Activated T-helper 1 cell treated with anti-CD3 and anti-CD28 coated beads, Interleukin-2, amount 50 U/mL, for 16 hours (primary cell): ENCODE measurements at places on chromosomes 11 and 22.

DNA sequence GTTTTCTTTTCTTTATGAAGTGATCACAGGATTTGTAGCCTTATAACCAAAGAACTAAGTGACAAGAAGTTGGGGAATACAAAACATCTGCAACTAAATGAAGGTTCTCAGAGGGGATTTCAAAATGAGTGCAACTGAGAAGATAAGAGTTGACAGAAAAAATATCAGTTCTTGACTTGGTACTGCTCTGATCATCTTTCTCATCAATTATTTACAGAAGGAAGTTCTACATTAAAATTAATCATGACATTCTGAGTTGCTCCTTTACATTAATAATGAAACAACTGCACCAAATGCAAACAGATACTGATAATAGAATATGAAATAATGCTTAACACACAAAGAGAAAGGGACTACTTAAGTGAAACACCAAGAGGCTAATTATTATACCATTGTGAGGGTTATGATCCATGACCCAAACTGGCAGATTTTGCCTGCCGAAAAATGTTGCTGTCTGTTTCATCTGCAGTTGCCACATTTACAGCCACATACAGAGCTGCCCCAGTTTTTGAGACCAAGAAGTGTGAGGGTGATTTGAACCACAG, 561.9 kb upstream of the ANO5 start:
- no peak for DNase-seq

- DNase-seq = no peak
These were observed 47.5 kb downstream of the SGSM3 start for GRCh38 chr22:40417881-40418280.

DNA sequence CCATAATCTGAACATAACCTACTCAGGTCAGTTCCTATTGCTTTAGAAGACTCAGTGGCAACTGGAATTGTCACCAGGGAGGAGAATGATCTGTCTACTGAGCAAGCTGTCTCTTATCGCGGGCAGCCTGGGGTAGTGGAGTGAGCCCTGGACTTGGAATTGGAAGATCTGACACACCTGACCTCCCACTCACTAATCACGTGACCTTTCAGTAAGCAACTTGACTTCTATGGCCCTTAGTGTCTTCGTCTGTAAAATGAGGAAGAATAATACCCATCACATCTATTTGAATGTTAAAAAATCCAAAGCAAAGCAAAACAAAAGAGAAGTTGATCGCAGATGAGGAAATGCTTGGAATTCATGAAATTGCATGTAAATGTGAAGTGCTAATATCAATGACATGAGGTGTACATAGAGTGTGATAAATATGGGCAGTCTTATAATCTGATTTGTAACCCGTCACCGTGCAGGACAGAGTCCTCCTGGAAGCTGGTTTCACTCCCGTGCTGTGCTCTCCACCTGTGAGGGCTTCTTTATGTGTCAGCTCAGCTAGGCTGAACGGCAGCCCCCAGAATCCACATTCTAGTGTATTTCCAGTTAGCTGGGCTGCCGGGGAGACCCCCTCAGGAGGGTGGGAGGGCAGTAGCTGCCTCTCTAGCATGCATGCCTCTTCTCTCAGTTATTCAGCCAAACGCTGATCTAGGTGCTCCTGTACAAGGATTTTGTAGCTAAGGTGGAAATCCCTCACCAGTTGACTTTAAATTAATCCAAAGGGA, 482.9 kb downstream of the OPCML start:
- no peak for DNase-seq

DNA sequence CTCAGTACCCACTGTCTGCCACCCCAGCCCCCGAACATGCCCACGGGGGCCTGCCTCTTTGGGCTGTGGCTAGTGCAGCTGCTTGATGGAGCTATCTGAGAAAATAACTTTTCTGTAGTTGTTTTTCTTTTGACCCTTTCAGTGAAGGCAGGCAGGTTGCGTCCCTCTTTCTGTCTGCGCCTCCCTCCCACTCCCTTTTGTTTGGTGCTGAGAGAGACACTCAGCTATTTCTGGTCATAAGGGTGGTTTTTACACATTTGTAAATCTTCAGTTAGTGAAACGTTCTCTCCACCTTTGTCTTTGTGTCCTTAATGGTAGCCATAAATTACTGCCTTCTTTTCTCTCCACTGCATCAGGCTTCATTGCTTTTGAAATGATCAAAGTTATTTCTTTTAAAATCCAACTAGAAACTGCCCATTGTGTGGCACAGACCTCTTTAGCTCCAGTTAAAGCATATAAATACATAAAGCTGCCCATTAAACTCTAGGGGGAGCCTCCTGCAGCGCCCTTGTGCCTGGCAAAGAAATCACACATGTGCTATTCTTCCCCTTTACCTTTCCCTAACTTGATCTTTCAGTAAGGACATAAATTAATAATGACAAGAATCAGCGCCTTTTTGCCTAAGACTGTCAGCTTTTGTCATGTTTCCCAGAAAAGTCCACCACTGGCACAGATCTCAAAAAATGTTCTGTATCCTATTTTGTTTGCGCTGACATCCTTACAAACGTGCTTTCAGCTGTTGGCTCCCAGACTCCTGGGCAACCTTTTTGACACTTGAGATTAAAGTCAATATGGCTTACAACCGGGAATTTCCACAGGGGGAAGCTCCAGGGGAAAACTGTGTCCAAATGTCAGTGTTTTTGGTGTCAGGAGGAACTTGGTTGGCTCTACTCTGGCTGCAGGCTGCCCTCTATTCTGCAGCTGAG, 1.7 kb upstream of the SCUBE2 start:
- no peak for DNase-seq

- DNase-seq = no peak
These were observed 28.4 kb downstream of the KIAA0930 start for GRCh38 chr22:45212306-45212709.

DNA sequence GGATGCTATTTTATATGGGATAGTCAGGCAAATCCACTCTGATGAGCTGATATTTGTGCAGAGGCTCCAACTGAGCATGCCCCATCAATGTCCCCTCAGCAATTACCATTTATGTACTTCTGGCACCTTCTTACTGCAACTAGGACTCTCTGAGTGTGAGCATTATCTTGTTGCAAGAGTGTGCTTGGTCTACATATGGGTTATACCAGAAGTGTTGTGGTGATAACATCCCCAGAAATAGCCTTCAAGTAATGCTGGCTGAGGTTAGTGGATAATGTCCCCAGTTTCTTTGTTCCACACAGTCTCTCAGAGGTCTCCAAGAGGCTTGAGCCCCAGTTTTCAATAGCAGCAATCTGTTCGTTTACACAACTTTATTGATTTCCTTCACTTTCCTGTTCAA, 408.6 kb downstream of the JRKL start:
- DNase-seq = no peak

DNA sequence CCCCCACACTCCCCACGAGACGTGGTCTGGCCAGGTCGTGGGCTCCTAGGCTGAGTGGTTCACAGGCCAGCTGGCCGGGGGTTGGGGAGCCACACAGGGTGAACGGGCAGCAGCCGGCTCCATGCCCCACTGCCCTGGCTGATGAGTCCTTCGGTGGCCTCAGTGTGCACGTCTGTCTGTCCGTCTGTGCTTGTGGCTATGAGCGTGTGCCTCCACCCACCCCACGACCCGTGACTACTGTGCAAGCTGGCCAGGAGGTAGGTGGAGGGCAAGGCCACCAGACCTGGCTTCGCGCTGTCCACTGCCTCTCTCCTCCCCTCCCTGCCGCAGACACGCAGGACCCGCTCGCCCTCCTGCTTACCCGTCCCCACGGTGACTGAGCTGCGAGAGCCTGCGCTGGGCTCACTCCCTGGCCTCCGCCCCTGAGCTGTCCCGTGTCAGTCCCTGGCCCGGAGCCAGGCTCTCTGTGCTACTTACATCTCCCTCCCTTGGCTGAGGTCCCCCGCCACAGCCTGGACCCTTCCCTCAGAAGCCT, 14.1 kb downstream of the CSDC2 start:
- DNase-seq = no peak

DNA sequence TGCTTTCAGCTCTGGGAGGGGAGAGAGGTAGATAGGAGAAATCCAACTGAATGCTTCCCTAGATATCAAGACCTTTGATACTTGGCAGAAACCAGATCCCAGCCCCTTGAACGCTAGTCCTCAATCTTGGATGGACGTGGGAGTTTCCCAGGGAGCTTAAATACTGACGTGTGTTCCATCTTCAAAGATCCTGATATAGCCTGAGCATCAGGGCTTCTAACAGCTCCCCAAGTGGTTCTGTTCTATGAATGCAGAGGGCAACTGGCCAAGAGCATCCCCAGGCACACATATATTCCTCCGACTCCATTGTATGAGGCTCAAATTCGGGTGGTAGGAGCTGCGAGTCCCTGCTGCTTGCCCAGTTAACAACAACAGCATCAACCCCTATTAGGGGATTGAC, 8.7 kb upstream of the ACCS start:
- DNase-seq = no peak

GRCh38 chr11:63337070-63337469, 32.5 kb upstream of the SLC22A9 start:
- DNase-seq = no peak

- DNase-seq = no peak
These were observed 81.1 kb upstream of the WNT7B start for GRCh38 chr22:46058091-46058420.

DNA sequence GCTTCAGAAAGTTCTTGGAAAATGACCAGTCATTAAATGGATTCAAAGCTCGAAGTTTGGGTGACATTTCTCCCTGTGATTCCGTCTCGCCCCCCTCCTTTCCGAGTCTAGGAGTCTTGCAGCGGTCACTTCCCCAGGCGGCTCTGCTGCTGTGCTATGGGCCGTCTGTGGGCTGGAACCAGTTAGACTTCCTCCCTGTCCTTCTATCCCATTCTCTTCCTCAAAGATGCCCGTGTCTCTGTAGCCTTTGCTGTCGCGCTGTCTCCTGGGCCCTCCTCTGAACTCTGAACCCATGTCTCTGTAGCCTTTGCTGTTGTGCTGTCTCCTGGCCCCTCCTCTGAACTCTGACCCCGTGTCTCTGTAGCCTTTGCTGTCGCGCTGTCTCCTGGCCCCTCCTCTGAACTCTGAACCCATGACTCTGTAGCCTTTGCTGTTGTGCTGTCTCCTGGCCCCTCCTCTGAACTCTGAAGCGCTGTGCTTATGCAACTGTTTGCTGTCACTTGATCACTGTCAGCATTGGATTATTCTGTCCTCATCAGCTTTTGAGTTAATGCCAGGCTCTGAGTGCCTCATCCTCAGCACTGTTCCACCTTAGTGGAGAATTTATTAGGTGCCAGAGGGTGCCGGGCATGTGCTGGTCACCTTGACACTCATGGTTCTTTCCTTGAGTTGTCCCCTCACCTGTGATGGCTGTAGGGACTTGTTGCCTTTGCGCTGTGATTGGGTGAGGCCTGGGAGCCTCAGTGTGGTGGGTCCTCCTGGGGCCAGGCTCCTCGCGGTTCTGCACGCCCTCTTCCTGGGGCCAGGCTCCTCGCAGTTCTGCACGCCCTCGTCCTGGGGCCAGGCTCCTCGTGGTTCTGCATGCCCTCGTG, 173.3 kb downstream of the TBC1D22A start:
- DNase-seq = no peak

DNA sequence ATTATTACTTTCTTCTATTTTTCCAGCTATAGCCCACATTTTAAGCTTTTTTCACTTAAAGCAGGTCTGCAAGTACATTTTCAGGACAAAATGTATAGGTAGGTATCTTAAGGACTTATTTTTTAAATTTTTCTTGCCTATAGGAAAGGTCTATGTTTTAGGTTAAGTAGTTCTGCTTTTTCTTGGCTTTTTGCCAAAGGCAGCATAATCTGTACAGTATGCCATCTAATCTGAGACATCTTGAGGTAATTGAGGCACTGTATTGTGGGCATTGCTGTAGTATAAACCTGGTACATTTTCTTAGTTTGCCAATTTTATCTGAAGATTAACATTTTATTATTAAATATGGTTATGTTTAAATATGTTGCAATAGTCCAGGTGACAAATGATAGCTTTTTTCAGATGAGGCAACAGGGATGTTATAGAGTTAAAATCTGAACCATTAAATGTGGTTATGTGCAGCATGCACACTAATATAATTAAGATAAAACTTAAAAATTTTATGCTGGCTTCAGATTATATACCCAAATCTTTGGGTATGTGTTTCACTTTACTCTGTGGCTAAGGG, 42.9 kb downstream of the QSER1 start:
- no peak for DNase-seq

- no peak for DNase-seq
These were observed 266.9 kb upstream of the NARS2 start for GRCh38 chr11:78841456-78842060.

DNA sequence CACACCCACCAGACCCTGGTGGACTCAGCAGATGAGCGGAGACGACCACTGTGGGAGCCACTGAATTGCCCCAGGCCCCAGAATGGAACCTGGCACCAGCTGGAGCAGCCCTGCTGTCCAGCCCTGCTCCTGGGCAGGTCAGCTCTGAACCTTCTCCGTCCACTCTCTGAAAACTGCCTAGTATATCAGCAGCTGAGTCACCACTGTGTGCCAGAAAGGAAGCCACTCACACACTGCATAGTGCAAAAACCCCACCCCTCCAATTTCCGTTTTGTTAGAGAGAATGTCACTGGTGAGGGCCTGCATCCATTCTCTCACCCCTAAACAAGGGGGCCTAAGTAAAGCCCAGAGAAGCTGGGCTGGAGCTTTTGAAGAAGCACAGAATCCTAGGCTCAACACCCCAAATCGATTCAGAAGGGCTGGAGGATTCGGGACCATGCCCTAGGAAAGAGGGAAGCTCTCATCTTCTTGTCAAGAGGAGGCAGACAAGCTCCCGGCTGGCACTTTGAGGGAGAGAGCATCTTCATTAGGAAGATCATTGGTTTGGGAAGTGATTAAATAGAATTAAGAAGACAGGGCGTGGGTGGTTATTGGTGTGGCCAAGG, 44.5 kb downstream of the GALNT18 start:
- DNase-seq = no peak

DNA sequence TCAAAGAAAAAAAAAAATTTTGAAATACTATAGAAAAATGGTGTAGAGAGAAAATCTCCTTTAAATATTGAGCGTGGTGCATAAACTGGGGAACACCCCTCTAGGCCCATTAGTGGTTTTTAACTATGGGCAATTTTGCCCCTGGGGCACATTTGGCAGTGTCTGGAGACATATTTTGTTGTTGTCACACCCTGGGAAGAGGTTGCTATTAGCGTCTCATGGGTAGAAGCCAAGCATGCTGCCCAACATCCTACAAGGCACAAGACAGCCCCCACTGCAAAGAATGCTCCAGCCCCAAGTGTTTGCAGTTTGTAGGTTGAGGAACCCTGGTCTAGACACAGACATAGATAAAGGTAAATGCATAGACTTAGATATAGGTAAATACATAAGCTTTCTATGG, 92.6 kb downstream of the KIAA1671 start:
- no peak for DNase-seq

DNA sequence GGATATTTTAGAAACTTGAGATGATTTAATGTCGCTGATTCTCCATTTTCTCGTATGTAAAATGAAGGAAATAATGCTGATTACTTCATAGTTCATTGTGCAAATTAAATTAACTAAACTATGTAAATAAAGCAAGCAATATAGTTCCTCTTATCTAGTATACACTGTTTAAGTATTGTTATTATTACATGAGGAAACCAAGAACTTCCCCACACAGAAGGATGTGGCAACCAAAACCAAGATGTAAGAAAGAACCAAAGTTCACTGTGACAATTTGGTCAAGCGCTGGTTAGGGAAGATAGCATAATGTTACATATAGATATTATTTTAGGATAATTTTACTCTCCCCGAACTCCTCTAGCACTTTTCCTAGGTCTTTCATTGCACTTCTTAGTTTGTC, 103.2 kb downstream of the XKR3 start:
- no peak for DNase-seq

GRCh38 chr22:29267462-29267857, 321 bp downstream of the RHBDD3 start:
- no peak for DNase-seq

- no peak for DNase-seq
These were observed 98.9 kb downstream of the ARHGAP20 start for GRCh38 chr11:110613197-110613918.
